ENCODE measurements at places on chromosomes 12 and 14.

DNA sequence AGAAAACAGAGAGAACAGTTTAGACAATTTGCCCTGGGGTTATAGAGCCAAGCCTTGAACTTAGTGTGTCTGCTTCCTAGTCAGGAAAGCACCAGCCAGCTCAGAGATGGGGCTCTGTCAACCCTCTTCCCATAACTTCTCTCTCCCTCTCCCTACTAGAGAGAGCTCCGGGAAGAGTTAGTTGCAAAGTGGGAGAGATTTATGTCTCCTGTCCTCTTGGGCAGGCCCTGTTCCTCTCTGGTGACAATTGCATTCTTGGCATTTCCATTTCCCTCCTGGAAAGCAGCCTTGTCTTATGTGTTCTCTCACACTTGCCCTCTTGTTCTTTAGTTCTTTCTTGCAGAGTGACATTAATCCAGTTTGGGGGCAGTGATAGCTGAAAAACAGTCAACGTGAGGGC lies 42.1 kb upstream of the TUNAR start:
- DNase-seq: no peak

DNA sequence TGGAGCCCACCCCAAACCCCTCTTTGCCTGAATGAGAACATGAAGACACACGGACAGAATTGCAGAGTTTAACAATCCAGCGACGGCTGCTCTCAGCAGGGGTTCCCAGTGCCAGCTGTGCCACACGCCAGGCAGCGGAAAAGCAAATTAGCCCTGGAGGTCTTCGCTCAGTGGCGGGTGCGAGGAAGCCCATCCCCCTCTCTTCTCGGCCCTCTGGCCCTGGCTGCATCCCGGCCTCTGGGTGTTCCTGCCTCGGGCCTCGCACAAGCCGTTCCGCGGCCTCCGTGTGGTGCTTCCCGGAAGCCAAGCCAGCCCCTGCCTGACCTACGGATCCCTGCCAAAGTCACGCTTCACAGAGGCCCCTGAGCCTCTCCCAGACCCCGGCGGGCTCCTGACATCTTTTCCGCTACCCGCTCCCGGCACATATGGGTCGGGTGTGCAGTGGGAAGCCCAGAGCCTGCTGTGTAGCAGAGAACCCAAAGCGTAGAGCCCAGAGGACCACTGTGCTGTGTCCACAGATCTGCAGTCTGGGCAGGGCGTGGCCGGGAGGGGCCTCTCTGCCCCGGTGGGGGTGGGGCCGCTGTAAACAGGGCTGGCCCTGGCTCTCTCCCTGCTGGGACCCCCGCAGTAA lies 70.7 kb upstream of the GALNT9 start:
- DNase-seq: no peak

GRCh38 chr12:102708108-102708507 lies 208.9 kb downstream of the PAH start:
- DNase-seq: no peak

DNA sequence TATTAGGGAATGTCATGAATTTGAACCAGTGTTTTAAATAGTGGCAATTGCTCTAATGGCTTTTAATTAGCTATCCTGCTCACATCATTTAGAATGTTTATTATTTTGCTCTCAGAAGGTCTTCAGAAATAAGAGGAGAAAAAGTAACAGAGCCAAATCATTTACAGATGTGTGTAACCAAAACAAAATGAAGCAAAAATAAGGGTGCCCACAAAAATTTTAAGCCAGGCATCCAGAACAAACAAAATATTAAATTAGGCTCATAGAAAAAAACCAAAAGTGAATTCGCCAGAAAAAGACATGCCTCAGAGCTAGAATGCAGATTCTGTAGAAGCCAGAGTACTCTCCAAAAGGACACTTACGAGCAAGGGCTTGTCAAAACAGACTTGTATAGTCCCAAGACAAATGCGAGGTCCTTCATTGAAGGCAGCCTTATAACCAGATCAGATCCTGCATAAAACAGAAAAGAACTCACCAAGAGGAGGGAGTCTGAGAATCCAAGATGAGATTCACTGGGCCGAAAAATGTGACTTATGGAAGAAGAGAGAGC lies 20.2 kb upstream of the SERPINA1 start:
- DNase-seq: no peak

- no peak for DNase-seq
These were observed 26.9 kb downstream of the MAPKAPK5 start for GRCh38 chr12:111868676-111869588.

DNA sequence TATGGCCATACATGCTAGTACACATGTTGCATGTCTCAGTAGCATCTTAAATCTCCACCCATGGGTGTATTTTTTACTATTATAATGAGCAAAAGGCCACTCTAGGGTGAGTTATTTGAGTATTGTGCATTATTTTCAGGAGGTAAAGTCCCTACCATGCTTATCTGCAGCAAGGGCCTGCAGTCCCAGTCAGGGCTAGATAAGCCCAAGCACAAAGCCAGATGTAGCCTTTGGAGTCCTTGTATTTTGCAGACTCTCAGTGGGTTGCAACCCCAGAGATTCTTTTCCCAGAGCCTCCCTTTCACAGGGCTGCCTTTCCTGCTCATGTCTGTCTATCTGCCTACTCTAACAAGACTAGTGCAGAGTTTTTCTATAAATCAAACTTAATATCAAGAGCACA lies 295.3 kb downstream of the IPO8 start:
- DNase-seq: no peak

GRCh38 chr12:39375206-39375808 lies 67.6 kb downstream of the KIF21A start:
- DNase-seq: no peak

- DNase-seq: no peak
These were observed 250.4 kb upstream of the SFSWAP start for GRCh38 chr12:131460520-131460919.

DNA sequence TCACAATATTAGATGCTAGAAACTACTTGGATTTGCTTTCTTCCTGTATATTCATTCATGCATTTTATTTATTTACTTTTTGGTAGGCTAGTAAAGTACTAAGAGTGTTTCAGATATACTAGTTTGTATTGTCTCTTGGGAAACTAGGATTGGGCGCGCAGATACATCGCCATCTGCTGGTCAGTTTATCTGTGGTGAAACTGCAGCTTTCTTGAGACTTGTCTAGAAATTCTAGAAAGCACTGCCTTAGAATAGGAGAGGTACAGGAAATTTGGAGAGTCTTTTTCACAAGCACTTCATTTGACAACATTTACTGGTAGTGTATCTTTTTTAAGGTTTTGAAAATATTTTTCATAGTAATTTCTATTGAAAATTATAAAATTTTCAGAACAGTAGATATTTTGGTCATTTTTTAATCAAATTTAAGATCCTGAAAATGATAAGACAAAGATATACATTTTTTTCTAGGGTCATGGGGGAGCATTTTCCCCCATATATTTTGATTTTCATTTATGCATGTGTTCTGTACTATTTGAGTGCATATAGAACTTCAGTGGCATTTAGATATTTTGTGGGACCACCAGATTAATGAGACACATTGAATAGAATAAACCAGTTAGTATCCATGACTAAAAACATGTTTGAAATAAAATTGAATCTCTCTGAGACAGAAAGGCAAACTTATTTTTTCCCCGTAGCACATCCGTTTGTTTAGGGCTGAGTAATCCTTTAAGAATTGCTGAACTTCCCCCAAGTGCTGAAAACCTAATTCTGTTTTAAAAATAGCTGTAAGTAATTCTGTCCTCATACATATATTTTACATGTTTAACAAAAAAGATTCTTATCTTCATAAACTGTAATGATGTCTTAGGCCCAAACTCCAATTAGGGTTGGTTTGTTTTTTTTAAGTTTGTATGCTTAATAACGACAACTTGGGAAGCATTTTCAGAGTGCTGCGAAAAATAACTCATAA lies 44.5 kb downstream of the SLC38A6 start:
- no peak for DNase-seq

DNA sequence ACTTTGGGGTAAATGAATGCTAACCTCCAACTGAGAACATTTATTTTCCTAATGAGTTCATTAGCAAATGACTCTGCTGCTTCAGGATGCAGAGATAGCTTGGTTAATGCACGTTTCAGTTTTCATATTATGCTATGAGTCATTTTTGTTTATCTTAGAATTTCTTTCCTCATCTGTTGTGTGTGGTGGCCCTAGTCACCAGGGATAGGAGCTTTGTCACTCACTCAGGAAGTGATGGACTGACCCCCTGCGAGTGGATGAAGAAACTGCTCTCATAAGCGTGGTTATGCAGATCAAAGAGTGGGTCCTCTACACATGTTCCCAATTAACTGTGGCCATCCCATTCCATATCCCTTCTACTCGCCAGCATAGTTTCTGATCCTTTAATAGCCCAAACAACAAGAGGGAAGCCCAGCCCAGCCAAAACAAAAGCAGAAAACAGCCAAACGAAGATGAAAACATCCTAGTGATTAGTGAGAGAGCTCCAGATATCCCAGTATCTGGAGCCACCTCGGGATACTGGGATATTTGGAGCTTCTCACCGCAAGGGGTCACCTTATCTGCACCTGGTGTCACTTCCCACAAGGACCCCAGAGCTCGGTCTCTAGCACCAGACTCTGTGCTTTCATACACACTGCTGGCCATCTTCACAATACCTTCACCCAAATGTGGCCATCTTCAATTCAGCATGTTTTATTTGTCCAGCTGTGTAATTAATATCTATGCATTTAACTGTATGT lies 8.6 kb downstream of the TC2N start:
- DNase-seq: no peak

DNA sequence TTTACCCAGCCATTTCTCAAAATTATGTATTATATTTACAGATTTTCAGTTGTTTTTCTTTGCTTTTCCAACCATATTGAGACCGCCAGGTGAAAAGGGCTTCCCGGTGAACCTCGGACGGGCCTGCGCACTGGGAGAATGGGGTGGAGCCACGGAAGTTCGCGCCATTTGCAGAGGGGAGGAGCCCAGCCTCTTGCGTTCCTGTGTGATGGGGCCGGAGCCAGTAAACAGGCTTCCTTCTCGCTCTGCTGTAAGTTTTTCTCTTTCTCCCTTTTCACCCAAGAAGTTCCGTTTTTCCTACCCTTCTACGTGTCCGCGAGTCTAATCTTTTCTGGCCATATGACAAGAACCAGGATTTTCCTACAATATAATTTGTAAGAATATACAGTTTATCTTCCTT lies 1108.8 kb upstream of the SEL1L start:
- DNase-seq: no peak

DNA sequence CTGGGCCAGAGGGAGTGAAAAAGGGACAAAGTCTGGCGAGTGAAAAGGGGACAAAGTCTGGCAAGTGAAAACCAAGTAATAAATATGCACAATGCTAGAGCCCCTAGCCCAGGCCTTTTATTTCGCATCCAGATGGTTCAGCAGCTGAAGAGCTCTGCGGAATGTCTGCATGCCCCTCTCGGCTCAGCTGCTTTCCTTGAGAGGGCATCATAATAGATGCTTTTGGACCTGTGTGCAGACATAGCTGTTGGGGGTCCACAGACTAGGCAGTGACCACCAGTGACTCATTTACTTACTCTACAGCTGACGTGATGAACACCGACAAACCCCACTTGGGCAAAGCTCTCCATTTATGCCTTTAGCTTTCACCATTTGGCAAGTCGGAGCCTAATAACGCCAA lies 4.3 kb downstream of the NIN start:
- no peak for DNase-seq

- DNase-seq: no peak
These were observed 225.5 kb downstream of the EPS8 start for GRCh38 chr12:15563663-15564062.

- DNase-seq: no peak
These were observed 412.3 kb downstream of the RAD51B start for GRCh38 chr14:68231898-68232297.

DNA sequence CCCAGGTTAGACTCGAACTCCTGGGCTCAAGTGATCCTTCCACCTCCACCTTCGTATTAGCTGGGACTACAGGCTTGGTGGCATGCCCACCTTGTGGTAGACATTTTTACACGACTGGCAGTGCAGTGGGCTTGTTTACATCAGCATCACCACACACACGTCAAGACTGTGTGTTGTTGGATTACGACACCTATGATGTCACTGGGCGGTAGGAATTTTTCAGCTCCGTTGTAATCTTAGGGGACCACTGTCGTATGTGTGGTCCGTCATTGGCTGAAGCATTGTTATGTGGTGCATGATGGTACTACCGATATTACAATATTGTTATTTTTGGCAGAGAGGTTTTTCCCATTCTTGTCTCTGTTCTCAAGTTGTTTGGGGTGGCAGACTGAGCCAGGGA lies 50.7 kb downstream of the TSPAN9 start:
- DNase-seq: no peak

GRCh38 chr14:64563696-64564095 lies 13.9 kb downstream of the PPP1R36 start:
- no peak for DNase-seq

DNA sequence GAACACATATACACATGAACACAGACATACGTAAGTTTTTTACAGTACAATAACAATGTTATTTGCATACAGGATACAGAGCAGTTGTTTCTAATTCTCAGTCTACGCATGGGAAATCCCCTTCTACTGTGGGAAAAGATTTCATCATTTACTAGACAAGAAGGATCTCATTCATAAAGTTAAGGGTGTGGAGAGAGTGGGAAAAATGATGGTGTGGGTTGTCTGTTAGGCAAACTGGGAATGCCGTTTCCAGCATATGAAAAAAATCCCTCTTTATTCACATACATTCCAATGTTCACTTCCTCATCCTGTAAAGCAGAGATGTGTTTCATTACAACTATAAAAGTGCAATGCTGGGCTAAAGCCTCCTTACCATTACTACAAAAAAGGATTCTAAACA lies 120.9 kb downstream of the SINHCAF start:
- DNase-seq: no peak

DNA sequence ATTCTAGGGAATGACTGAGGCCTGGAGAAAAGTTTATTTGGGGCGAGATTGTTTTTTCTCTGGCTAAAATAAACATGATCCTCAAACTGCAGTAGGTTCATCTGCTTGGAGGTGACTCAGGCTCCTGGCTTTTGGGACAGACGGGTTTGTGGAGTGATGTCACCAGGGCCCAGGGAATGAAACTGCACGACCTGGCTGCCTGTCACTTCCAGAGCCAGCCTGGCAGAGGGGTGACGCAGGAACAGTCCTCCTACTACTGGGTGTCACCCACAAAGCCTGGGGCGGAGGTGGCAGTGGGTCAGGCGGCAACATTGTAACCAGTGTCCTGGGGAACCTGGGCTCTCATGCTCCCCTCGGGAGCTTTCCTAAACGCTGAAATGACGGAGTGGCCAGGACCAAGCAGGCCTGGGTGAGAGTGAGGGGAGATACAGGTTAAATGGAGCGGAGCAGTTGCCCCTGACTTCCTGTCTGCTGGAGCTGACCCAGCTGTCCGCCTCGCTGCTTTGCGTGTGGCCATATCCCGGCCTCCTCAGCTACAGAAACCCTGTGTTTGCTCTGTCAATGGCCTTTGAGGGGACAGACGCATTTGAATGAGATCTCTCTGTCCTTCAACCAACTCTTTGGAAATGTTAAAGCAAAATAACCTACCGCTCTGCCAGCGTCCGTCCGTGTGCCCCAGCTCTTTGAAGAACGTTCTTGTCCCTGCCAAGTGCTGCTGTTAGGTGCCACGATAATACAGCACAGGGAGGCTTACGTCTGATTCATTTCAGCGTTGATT lies 6.5 kb downstream of the HIP1R start:
- no peak for DNase-seq

DNA sequence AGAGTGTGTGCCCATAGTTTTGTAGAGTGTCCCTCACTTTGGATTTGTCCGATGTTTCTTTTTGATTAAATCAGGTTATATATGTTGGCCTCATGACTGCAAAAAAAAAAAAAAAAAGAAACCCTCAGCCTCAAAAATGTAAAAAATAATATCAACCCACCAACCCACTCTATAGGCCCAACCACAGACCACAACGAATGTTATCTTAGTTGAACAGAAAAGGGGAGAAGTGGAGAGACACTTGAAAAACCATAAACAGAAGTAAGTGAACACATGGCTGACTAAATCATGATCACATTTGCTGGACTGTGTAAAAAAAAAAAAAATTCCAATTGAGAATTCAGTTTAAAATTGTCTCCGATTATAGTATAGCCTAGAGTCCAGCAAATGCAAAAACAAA lies 45.5 kb upstream of the ST8SIA1 start:
- DNase-seq: no peak

Data from GF-D8 (cell line).